ENCODE measurements at places on chromosomes 16 and 17.

- DNase-seq, result no peak
Observed at GRCh38 chr17:19708431-19709175, 7.8 kb downstream of the SLC47A2 start.

GRCh38 chr17:413706-414380, 61.2 kb upstream of the RPH3AL start:
- no peak for DNase-seq

GRCh38 chr16:242281-242680, 7.7 kb downstream of the FAM234A start:
- no peak for DNase-seq

DNA sequence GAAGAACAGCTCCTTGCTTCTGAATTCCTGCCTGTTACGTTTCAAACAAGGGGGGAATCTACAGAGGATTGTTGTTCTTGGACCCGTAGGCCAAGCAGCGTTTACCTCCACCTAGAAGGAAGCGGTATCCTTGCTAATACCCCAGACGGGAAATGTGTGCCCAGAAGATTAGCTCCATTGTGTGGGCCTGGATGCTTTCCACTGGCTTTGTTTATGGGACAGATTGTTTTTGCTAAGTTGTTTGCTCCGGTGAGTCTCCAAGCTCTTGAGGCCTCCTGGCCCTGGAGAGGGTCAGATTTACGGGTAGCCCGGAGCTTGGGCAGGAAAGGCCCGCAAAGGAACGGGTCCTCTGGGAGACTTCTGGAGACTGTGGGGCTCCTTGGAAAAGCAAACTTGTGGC, 28.4 kb upstream of the MRTFB start:
- DNase-seq, result no peak

- DNase-seq, result no peak
Observed at GRCh38 chr16:71460941-71461340, 1.1 kb downstream of the ZNF23 start.

DNA sequence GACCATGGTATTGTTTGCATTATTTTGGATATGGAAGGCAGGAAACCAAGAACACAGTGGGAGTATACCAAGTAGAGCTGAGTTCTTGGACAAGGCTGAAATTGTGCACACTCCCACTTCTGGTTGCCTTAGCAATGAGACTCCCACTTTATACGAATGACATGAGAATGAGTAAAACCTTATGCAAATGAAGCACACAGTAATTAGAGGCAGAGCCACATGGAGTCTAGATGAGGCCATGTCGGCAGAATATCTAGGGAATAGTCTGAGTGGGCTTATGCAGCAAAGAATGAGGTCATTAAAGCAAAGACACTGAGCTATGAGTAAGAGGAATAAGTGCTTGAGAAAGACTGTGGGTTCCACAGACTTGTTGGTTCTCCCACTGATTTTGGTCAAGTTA, 178.7 kb downstream of the GRIN2A start:
- no peak for DNase-seq

DNA sequence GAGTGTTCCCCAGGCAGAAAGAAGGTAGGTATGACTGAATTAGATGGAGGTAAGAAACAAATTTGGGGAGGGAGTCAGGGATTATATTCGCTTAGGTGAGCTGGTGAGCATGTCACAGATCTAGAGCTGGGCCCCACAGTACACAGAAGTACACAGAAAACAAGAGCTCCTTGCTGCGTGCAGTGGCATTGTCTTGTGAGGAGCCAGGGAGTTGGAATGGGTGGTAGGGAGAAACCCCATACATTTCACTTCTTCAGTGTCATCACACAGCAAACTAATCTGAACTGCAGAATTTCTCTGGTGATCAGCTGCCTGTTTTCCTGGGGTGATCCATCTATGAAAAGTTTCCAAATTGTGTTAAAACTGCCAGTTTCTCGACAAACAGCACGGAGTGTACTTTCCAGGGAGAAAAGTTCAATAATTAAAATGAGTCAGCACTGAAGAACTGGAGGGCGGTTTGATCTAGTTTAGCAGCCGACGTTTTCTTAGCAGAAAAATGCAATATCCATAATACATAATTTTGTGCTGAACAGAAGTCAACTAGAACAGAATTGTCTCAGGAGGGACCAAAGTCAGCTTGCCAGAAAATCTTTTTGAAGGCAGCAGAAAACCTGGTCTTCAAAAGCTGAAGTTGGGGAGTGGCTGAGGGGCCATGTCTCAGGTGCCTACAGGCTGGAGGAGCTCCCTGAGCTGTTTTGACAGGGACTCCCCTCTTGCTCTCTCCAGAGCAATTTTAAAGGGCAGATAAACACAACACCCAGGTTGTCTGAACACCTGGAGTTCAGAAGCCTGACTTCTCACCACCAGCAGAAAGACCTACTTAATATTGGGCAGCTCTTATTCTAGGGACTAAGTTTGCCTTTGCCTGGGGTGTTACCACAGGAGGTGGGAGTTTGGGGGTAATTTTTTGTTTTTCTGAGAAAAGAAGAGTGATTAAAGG, 448.6 kb downstream of the CA10 start:
- no peak for DNase-seq

DNA sequence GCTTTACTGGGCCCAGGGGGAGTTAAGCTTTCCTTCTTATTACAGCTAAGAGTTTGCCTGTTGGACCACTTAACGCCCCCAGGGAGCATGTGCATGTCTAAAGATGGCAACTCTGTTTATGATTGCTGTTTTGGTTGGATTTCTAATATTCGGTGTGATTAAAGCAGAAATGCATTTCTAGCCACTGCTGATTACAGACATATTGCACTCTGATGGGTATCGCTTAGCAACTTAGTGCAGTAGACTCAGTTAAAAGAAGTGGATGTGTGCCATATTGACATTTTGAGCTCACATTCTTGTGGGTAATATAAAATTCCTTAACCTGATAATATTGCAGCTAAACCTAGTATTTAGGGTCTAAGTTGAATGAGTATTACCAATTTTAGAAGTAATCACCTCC, 4.2 kb downstream of the NF1 start:
- no peak for DNase-seq

GRCh38 chr17:3542410-3543088, 15.1 kb downstream of the TRPV3 start:
- DNase-seq, result no peak

GRCh38 chr16:48201515-48202201, 42.4 kb upstream of the LONP2 start:
- no peak for DNase-seq

DNA sequence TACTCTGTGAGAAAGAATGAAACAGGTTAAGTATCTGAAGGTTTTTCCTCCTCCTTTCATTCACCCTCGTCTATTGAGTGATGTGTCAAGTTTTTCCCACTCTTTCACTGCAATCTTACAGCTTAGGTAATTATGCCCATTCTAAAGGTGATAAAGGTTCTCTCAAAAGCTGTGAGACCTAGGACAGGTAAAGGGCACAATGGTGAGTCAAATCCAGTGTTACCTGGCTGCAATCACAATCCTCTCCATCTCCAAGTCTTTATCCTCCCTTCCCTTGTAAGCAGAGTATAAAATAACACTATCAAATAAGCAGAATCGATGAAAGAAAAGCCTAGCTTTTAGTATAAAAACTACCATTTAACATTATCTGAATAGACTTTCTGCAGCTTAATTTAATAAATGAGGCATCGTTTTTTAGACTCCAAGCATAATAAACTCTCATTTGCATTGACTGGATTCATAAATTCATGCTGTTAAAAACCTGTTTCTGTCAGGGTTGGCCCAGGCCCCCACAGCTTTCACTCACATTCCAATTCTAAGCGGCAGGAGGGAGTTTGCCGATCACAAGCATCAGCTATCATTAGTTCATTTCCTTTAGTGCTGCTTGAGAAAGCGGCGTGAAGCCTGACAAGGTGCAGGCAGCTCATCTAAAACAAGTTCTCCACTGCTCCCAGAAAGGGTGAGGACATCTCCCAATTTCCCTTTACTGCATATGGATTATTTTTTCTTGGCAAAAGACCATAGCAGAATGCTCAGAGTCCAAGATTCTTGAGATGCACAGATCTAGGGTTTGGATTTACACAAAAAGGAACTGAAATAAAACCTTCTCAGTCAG, 67.8 kb downstream of the CDH8 start:
- DNase-seq, result no peak

DNA sequence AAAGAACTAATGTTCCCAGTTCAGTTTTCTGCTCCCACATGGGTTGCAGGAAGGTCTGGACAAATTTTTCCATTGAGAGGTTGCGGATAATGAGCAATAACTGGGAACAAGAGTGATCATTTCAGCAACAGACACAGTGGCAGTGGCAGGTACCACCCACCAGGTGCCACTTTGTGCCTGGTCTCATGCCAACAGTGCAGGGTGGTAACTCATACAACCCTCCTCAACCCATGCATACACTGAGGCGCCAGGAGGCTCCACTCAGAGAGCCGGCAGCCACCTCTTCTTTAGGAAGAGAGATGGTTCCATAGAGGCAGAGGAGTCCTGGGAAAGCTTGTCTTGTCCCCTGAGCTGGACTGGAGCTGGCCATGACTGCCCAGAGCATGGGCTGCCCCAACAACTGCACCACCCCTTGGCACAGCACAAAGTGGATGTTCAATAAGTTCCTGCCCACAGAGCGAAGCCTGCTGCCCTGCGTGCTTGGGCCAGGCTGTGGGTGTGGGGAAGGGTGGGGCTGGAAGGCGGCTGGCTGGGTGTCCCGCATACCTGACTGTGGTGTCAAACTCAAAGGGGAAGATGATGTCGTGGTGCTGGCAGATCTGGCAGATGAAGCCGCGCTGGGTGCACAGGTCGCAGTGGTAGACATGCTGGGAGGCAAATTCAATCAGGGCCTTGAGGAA, 6.4 kb upstream of the ARHGAP27 start:
- no peak for DNase-seq

DNA sequence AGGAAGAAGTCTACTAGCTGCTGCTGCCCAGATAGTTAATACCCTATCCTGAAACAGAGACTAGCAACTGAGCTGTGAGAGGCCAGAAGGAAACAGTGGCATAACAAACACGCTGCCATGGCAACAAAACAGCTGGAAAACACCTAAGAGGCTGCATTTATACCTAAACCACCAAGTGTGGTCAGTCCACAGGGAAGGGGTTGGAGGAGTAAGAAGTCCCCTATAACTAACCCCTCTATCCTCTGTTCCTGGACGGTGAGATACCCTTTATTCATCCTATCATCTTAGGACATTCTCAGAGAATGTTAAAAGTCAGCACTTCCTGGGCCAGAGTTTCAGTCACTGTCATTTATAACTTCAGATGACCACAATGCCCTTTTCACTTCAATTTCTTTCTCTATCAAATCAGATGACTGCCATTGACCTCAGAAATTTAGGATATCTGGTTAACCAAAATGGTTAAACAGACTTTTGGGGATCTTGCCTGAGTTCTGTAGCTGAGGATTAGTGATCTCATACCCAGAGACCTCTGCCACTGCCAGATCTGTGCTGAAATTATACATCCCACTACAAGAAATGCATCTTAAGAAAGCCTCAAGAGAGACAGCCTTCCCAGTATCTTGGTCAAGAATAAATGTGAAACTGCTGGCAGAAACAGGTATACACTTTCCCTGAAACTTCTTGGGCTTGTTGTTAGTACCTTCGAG, 36.2 kb downstream of the STH start:
- DNase-seq, result no peak

DNA sequence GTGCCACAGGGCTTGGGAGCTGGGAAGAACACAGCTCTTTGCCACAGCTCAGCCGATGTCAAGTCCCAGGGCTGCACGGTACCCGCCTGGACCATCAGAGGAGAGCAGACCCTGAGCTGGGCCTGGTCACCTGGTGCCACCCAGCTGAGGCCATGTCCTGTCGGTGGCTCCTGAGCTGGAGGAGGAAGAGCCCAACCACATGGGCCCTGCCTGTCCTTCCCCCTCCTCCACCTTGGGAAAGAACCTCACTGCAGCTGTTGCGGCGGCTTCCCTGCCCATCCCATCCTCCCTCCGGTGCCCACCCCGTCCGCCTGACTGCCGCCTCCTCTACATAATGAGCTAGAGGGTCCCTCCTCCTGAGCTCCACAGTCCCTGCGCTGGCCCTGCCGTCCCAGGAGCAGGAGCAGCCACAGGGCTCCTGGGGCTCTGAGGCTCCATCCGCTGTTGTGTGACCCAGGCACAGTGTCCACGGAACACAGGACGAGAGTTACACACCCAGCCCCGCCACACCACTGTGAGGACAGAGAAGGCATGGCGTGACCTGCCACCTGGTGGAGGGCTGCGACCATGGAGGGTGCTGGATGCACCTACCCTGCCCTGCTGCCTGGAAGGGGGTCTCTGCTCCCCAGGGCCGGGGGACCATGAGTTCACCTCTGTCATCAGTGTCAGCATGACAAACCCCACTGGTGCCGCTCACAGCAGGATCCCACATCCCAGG, 21.4 kb upstream of the CHMP6 start:
- DNase-seq, result peak; percentile 24

- no peak for DNase-seq
Observed at GRCh38 chr17:71667661-71668060, 453.2 kb upstream of the SOX9 start.

DNA sequence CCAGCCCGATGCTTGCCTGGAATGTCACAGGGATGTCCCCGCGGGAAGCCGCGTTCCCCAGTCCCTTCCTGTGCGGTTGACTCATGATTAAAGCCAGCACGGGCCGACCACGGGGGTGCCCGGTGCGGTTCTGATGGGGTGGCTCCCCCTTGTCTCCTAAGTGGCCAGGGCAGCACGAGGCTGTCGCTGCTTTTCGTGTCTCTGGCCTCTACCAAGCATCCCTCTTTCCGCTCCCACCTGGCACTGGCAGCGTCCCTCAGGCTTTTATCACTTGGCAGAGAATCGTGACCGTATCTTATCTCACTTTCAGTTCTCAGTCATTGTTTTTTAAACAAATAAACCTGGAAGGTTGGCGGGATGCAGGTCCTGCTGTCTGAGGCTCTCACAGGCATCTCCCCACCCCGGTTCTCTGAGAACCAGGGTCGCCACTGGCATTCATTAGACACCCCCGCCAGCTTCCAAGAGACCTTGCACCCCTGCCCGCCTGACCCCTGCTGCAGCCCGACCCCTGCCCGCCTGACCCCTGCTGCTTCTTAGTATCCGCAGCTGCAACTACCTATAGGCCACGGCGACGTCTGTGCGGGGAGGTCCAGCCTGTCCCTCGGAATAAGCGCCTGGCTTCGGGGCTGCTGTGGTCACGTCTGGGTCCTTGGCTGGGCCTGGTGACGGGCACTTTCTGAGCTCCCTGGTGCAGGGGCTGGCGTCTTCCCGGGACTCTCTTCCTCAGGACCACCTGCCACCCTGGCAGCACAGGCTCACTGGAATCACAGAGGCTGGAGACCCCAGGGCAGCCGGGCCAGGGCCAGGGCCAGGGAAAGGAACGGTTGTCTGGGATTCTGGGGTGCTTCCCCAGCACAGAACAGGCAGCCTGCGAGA, 7.5 kb downstream of the C1QTNF8 start:
- DNase-seq, result no peak

- no peak for DNase-seq
Observed at GRCh38 chr16:49484451-49484849, 110.8 kb downstream of the C16orf78 start.

- no peak for DNase-seq
Observed at GRCh38 chr17:49082231-49082630, 50.3 kb upstream of the B4GALNT2 start.

DNA sequence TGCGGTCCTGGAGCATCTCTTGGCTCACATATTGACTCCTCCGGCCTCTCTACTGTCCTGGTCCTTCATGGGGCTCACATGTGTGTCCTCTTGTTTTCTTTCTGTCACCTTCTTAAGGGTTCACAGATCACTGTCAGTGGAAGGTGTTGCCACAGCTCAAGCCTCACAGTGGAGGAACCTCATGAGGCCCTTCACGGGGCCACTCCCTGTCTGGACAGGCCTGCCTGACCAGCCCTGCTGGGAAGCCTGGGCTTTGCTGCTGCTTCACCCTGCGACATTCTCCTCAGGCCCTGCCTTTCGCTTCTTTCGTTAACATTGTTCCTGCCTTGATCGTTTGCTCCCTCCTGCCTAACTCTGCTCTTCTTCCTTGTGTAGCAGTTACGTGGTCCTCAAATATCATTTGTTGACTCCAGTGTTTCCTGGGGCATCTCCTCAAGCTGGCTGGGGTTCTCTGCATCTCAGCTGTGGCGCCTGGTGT, 55.9 kb downstream of the WDR45B start:
- no peak for DNase-seq
